Stimulated activated CD4-positive, alpha-beta T cell treated with anti-CD3 and anti-CD28 coated beads, TNF-alpha, amount 100 ng/mL, for 24 hours (primary cell): ENCODE measurements at places on chromosomes 7 and 10.

DNA sequence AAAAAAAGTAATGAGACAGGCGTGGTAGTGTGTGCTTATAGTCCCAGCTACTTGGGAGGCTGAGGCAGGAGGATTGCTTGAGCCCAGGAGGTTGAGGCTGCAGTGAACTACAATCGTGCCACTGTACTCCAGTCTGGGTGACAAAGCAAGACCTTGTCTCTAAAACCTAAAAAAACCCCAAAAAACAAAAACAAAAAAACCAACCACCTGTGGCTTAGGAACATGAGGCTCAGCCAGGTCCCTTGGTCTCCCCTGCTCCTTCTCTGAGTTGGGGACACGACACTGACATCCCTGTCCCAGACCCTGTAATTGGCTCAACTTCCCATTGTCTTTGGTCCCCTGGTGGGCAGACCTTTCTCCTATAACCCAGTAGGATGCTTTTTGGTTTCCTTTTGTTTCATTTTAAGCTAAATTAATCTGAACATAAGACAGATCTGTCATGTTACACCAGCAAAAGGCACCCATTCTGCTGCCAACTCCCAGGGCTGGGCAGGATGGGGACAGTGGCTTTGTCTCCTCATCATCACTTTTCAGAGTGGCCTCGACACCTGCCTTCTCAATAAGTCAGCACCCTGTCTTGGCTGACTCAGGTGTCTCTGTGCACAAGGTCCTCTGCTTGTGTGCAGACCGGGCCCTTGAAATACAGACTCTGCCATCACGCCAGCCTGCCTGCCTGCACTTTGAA is 74.4 kb downstream of the MYL10 start:
- DNase-seq = no peak

- DNase-seq = no peak
Measured at GRCh38 chr10:102669206-102670064, 25.2 kb downstream of the TRIM8 start.

DNA sequence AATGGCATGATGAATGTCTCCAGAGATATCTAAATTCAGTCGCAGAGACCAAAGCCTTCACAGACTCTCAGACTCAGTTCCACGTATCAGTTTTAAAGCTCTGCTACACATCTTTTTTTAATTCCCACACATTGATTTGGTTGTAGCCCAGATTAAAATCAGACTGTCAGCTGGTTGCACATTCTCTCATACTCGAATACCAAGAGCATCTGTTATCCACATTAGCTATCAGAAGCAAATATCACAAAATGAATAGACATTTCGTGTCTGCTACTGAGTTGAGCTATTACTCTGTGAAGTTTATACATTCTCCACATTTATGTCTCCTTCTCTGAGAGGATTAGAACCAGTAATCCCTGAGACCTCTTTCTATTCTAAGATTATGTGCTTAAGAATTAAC is 229.2 kb downstream of the GPAM start:
- DNase-seq = no peak

GRCh38 chr10:46528171-46528671 is 28.2 kb downstream of the GPRIN2 start:
- no peak for DNase-seq

- DNase-seq = no peak
Measured at GRCh38 chr10:105596749-105597148, 955.7 kb downstream of the SORCS3 start.

GRCh38 chr7:116565981-116566380 is 41.1 kb downstream of the CAV1 start:
- DNase-seq = no peak

- no peak for DNase-seq
Measured at GRCh38 chr7:116730097-116731022, 58.4 kb downstream of the MET start.

- no peak for DNase-seq
Measured at GRCh38 chr7:156176039-156176438, 363.8 kb upstream of the SHH start.

DNA sequence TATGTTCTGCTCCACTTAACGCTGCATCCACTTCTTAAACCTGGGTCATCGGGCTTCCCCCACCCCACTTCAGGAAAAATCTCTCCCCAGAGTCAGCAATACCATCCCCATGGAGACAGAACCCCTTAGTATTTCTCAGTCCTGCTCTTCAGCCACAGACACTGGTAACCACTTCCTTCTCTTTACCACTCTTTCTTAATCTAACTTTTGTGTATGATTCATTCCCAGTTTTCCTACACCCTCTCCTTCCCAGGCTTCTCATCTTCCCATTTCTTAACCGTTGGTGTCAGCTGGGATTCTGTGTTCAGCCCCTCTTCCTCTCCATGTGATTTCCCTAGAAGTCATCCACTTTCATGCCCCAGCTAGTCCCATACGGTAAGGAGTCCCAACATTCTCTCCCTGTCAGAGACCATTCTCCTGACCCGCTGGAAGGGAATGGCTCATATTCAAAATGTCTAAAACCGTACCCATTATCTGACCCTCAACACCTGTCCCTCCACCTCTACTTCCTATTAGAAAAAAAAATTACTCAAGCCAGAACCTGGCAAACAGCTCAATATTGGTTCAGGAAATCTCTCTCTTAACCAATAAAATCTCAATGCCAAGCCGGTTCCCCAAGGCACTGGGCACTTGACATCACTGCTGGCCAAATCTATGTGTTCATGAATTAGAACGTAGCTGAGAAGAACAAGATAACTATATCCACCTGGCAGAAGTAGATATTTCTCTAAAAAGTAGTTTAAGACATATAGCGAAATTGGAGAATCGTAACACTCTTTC is 89.4 kb downstream of the DGKI start:
- no peak for DNase-seq

DNA sequence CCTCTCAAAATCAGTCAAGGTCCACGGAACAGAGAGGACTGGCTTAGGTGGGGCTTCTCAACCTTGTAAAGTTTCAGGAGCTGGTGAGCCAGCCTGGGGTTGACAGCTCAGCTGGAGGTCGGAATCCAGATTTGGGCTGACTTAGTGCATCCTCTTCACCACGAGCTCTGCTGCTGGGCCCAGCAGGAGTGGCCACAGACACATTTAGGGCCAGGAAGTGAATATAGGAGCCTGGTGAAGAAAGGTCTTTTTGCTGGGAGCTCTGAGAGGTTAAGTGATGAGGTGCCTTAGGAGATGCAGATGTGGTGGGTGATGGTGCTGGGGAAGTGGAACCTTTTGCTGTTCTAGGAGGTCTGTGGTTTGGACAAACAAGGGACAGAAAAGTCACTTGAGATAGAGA is 39.3 kb upstream of the MMD2 start:
- no peak for DNase-seq

GRCh38 chr10:124319926-124320391 is 98.8 kb downstream of the OAT start:
- DNase-seq = no peak

DNA sequence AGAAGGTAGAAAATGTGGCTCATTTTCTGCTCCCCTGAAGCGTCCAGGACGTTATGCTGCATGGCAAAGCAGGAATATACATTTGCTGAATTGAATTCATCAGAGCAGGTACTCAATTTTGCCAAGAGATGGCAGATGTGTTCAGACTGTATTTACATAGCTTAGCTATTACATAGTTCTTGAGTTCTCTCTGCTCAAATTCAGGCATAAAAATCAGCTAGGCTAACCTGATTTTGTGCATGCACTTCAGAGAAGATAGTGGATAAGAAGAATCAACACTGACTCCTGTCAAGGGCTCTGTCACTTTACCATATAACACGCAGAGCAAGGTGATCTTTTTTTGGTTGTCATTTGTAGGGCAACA is 209.2 kb upstream of the FAM3C start:
- no peak for DNase-seq

DNA sequence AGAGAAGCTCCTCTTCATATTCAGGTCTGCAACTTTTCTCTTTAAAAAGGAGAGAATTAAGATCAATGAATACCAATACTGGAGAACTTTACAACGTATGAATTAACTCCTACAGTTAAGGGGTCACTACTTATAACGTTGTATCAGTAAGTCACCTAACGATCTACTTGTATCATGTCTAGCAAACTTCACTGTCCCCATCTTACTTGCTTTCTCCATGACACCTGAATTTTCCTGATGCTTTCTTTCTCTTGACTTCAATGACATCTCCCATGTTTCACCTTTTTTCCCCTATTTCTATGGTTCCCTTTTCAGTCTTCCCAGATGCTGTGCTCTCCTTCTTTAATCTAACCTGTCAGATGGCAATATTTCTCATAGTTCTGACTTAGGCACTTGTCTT is 19.6 kb downstream of the NAMPT start:
- no peak for DNase-seq

- no peak for DNase-seq
Measured at GRCh38 chr10:110644598-110645462, 694 bp downstream of the RBM20 start.

DNA sequence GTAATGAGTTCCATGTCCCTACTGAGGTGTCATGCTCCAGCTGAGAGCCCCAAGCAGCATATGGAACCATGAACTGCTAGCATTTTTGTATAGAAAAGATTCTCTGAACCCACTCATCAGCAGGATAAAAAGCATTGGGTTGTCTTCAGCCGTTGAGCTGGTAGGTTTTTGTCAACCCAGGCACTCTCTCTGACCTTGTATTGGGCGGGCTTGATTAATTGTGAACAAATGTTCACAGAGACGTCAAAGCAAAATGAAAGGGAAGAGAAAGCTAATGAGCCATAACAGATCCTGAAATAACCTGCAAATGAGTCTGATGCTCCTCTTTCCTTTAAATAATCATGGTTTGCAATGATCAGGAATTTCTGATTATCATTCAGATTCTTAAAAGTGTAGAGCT is 924.7 kb upstream of the CELF2 start:
- no peak for DNase-seq

- no peak for DNase-seq
Measured at GRCh38 chr10:34251177-34251576, 563.9 kb downstream of the PARD3 start.

DNA sequence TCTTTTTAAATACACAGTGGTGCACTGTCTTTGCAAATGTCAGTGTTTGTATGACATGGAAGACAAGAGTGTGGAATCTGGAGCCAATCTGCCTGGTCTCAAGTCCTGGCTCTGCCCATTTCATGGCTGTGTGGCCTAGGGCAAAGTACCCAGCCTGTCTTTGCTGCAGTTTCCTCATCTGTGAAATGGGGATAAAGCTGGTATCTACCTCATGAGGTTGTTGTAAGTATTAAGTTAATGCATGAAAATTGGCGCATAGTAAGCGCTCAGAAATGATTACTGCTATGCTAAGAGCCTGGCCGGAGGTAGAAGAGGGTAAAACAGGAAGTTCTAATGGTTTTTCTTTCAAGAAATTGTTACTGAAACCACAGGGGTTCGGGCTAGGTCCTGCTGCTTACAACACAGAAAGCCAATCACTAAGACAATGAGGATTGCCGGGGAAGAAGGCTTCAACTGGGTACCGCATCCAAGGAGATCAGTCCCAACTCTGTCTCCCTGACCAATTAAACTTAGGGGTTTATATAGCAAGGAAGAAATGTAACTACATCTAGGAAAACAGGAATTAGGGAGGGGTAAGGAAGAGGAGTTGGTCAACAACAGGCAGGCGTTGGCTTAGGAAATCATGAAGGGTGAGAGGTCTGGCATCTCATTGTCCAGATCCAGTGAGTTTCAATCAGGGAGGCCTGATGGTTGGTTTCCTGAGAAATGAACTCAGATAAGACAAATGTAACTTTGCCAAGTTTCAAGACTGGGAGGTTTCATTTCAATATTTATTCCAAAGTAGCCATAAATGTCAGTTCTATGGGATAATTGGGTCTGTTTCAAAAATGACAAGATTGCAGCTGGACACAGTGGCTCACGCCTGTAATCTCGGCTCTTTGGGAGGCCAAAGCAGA is 57.0 kb downstream of the CHST3 start:
- no peak for DNase-seq

DNA sequence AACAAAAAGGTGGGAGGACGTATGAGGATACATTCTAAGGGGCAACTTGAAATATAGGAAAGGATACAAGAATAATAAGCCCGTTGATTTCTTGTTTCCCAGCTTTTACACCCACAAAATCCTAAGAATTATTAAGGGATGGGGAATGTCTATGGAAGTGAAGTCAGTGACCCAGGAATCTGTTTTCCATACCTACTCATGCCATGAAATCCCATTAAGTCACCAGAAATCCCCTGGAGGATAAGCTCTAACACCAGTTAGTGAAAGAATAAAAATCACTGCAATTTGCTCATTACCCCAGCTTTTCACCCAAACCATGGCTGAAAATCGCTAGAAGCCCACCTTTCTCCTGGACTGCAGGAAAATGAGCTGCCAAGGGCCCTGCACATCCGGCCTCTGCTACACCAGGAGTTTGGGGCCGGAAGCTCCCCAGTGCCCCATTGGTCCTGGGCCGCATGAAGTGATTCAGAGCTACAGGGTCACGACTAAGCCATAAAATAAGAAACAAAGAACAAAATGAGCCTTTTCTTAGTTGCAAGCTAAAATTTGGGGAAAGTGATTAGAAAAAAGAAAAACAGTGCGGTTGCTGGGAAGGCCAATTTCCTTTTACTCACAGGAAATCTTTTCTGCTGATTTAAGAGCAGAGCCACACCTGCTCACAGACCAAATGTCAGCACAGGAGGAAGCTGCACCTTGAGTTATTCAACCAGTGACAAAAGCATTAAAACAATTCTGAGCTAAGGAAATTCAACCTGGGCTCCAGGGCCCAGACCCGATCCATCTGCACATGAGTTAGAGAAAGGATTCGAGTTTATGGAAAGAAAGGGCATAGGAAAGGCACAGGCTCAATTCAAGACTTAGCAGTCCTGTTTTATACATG is 40.3 kb downstream of the HIPK2 start:
- peak; percentile 33 for DNase-seq
